ENCODE measurements at places on chromosomes 7 and 10. TPM values are rescaled to one million over a fixed set of nuclear protein-coding genes. Genes with fewer than 3 reads are reported as not detected.

DNA sequence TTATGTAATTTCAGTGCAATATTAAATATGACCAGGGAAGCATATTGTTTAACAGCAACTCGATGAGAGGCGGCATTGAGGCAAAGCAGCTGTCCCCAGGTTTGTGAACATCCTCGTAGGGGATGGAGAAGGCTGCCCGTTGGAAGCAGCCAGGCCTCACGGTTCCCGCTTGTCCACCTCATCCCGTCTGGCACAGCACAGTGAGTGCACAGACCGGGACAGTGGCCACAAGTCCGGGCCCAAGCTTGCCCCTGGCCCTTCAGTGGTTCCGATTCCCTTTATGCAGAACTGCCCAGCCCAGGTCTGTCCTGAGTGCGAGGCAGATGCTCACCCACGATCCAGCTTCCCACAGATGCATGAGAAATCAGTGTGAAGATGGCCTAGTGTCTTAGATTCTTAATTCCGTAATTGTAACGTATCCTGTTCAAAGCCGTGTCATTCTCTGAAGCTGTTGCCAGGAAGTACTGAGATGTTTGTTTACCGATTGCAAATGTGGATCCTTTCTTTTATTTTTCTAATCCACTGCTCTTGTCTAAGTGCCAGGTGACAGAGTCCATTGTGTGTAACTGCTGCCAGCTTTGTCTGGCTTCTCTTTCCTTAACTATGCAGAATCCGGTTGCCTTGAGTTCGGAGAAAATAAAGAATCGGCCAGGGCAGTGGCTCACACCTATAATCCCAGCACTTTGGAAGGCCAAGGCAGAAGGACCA, 35.5 kb downstream of the PFKP start:
- DNase-seq: peak; percentile 66

- peak; percentile 46 for DNase-seq
These were observed 2.7 kb downstream of the CYCS start for GRCh38 chr7:25122373-25122772.

GRCh38 chr7:114540291-114540690, 125.7 kb downstream of the FOXP2 start:
- DNase-seq: no peak

DNA sequence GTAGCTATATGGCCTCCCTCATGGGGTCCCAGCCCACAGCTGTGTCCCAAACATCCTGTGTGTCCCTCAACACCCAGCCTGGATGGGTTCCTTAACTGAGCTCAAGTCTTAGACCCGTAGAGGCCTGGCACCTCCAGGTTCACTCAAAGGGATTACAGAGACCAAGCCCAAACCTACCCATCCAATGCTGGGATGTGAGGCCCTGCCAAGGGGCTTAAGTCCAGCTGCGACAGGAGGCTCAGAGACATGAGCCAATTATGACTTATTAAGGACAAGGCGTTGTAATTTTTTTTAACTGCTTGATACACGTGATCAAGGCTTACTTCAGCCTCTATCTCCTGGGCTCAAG, 105.6 kb upstream of the RET start:
- DNase-seq: no peak

GRCh38 chr10:75410132-75411005, 8.8 kb upstream of the ZNF503 start:
- DNase-seq: no peak

- DNase-seq: no peak
These were observed 5.1 kb downstream of the SHH start for GRCh38 chr7:155807065-155807671.

DNA sequence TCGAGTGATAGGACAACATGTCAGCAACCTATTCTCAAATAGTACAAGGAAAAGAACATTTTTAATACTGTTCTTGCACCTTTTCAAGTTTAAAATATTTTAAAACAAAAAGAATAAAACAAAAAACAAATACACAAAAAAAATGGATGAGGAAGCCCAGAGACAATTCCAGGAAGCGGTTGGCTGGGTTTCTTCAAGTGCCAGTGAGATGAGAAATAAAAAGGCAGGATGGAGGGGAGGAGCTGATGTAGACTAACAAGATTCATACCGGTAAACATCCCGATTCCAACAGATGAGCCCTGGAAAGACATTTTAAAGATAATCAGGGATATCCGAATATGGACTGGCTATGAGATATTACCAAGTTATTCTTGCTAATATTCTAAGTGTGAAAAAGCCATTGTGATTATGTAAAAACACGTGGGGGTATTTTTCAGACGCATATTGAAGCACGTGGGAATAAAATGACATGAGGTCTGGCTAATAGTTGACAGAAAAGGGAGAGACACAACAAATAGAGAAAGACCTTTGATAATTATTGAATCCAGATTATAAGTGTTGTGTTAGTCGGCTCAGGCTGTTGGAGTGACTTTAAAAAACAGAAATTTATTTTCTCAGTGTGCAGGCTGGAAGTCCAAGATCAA, 101.3 kb upstream of the LRRC4 start:
- DNase-seq: no peak

MAT1A gene
- total RNA-seq: 0.11 TPM

DNA sequence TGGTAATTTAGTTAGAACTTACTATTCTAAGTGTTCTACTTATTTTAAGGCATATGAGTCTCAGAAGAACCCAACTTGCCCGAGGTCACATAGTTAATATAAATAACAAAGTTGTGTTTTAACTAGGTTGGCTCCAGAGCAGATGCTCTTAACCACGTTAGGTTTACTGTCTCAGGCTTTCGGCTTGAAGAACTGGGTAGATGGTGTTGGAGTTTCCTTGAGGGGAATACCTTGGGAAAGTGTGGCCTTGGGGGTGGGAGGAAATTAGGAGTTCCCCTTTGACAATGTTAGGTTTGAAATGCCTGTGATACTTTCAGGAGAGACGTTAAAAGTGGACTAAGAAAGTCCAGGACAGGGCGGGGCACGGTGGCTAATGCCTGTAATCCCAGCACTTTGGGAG, 9.6 kb downstream of the ZNF398 start:
- DNase-seq: no peak

GRCh38 chr7:68180761-68181160, 1184.1 kb downstream of the TYW1 start:
- DNase-seq: no peak

PVRIG gene
- not detected for total RNA-seq

- peak; percentile 7 for DNase-seq
These were observed 57.8 kb upstream of the RAB18 start for GRCh38 chr10:27446091-27446918.
